ENCODE measurements at places on chromosomes 3 and 15.

DNA sequence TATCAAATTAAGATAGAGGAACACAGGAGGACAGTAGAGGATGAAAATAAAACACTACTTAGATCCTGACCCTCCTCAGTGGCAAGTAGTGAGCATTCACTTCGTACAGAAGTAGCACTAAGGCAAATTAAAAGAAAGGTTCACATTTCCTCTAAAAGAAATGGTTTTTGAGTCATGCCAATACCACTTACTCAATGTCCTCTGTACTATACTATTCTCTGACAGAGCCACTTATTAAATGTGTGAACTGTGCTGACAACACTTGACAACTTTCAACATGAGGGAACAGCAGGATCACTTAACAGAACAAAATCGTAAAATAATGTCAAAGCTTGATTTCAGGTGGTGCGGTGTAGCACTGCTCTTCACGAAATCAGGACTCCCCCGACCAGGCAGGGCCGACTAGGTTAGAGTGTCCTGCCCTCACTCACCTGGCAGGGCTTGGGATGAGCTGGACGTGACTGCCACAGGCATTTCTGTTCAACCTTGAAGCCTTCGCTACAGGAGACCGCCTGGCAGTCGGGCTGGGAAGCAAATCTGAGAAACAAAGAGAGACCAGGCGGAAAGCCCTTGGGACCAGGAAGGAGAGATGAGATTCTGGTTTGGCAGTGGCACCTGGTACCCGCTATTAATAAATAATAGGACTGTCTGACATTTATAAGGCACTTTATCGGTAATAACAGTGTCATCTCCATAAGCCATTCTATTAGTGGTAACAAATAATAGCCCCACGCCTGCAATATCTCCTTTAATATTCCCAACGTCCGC lies 611 bp upstream of the SLC27A2 start:
- no peak for DNase-seq

DNA sequence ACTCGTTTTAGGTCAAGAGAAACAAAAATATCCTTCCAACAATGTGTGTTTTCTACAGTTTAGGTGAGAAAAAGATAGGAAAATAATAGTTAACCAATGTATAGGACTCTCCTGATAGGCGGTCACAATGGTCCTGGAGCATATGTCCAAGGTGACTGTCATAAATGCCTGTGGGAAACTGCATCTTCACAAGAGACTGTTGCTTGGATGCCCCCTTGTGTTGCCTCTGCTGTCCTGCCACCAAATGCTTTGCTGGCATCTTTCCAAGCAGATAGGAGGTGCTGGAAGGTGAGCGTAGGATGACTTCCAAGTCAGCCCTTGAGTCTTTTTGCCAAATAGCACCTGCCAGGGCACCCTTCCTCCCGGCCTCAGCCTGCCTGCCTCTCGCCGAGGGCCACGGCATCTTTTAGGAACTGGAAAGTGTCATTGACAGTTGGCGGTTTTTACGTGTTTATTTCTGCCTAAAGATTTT lies 24.1 kb upstream of the SACM1L start:
- no peak for DNase-seq

GRCh38 chr15:90063770-90064247 lies 38.5 kb downstream of the IDH2 start:
- no peak for DNase-seq

DNA sequence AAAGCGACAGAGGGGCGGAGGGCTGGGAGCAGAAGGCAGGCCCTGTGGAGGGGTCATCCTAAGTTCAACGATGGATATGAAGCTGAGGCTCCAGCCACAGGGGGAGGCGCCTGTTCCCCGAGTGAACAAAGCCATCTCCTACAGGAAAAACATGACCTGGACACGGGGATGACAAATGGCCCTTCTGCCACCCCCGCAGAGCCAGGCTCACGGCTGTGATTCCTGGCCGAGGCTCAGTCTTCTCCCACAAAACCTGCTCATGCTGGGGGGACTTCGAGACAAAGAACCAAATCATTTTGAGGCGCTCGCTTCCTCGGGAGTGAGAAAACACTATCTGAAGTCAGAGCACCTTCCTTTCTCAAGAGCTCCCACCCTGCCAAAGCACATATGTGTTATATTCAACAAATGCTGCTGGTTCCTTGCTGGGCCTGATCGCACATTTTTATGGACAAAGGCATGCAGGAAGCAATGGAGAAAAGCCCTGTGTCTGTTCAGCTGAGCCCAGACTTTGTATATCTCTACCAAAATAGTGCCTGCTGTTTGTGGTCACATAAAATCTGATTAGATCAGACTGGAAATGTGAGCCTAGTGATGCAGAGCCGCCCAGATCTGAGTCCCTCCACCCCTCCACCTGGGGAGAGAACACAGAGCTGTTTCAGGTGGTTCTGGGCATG lies 5.6 kb downstream of the RBP1 start:
- no peak for DNase-seq

GRCh38 chr15:43329217-43329959 lies 985 bp downstream of the LCMT2 start:
- peak; percentile 8 for DNase-seq

DNA sequence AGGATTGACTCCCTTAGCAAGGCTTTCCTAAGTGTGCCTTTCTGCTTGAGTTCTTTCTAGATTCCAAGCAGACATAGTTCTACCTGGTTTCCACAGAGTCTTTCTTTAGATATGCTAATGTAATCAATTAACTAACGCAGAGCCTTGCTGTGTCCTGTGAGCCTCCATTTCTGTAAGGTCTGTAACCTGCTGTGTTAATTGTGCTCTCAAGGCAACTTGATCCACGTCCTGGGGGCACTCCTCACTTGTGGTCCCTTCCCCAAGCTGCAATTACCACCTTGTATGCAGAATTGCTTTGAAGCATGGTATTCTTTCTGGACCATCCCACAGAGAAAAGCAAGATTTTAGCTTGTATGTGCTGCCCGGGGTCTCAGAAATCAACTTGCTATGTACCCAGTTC lies 29.5 kb upstream of the THSD4 start:
- DNase-seq: no peak

DNA sequence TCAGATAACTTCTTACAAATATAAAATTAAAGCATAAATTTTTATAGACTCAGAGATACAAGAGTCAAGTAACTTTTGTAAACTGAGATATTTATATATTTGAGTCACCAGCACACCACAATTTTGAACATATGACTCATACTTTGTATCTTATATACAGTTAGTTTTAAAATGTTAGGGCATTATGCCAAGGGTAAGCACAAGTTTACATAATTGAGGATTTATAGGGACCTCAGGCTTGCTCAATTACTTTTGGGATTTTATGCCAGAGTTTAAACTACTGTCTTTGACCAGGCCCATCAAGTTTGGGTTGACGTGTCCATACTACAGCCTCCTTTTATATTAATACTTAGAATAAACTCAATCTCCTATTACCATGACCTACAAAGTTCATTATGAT lies 7.4 kb upstream of the FGF7 start:
- no peak for DNase-seq

DNA sequence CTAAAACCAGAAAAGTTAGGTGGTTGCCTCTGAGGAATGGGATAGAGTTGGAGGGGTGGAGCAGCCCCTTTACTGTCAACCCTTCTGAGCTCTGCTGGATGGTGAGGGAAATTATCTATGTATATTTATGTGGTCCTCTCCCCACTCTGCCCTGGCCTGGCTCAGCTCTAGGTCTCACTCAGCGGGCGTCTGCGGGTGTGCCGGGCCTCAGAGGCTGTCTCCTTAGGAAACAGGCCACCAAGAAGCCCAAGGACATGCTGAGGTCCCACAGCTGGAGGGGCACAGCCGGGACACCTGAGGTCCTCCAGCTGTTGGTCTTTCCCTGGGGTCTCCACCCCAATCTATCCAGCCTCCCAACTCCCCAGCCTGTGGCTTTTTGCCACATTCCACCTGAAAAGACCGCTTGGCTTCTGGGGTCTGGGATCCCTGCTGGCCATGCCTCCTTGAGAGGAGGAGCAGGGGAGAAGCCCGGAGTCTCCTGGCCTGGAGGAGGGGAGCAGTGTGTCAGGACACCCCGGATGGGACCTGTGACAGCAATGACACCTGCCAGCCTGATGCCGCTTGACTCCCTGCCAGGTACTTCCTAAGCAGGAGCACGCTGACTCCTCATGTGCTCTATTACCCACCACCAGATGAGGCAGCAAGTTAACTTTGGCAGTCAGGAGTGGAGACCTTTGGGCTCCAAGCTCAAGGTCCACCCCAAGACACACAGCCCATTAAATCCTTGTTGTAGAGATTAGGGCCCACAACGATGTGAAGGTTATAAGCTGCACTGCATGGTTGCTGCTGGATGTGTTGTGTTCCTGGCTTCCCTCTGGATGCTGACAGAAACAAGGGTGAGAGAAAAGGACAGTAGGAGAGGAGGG lies at the start of gene SLC28A1:
Gene SLC28A1 (plus strand): TSS at position 747 of the 866 bp plus-strand sequence. CDS start 3,099 bp downstream, outside the sequence.
- no peak for DNase-seq

GRCh38 chr15:33132233-33132580 lies 62.3 kb downstream of the FMN1 start:
- DNase-seq: no peak

DNA sequence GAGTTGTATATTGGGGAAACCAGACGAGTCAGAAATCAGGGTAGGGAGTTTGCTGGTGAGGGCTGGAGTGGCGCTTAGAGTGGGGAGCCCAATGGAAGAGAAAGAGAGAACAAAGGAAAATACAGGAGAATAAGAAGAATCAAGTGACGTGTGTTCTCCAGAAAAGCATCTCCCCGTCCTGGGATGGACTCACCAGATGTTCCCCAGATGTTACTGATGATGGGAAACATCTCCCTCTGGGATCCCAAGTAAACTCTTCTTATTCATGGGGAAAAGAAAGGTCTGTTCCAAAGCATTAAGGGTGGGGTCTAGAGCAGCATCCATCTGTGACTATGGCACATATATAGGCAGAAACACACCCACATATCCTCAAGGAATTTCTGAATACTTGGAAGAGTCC lies 3.0 kb upstream of the CSRNP1 start:
- DNase-seq: no peak

DNA sequence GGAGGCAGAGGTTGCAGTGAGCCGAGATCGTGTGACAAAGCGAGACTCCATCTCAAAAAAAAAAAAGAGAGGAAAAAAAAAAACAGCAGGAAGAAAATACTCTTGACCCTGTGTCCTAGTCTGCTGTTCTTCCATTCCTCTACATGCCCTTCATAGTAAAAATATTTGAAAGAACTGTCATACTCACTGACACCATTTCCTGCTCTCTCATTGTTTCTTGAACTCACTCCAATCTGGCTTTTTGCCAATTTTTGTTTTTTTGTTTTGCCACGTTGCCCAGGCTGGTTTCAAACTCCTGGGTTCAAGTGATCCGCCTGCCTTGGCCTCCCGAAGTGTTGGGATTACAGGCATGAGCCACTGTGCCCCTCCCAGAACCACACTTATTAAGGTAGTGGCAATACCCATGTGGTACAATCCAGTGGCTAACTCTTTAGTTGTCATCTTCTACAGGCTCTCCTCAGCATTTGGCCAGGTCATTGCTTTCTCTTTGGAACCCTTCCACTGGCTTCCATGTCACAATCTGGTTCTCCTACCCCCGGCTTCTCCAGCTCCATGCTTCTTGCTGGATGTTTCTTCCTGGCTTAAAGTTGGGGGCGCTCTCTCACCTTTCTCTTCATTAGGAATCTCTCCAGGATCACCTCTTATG lies 238.2 kb upstream of the C2CD4B start:
- no peak for DNase-seq

GRCh38 chr15:68733666-68734065 lies 87.0 kb downstream of the ANP32A start:
- DNase-seq: peak; percentile 30

DNA sequence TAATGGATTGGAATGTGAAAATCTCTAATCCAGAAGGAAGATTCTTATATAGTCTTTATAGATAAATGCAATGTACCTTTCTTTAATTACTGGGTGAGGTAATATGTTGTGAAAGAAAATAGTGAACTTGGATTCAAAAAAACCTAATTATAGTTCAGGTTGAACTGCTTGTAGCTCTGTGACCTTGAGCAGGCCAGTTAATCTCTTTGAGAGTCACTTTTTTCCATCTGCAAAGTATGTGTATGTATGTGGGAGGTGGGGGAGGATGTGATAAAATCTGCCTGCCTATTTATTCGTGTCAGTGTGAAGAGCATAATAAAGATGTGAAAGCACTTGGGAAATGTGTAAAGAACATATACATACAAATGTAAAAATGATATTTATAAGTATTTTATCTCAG lies 34.4 kb downstream of the GLCE start:
- DNase-seq: no peak

GRCh38 chr15:95328559-95328958 lies 1001.9 kb upstream of the NR2F2 start:
- DNase-seq: no peak

- no peak for DNase-seq
Observed at GRCh38 chr3:56253941-56254665, 214.2 kb downstream of the ERC2 start.

GRCh38 chr3:37594873-37595783 lies 266.6 kb upstream of the CTDSPL start:
- DNase-seq: no peak

DNA sequence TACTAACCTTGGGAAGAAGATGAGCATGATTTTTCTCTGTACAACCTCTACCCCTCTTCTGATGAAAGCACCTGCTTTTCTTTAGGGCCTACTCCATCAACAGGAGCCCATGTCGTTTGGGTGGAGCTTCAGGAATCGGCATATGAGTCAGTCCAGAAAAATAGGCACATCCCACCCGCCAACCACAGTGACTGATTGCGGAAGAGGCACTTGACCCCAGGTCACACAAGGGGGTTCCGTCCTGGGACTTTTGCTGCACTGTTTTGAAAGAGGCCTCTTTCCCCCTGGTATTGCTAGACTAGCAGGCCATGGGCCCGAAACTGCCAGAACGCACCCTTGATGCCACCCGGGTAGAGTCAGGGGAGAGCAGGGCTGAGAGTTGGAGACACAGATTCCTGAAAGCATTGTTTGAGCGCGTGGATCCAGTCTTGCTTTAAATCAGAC lies 19.3 kb upstream of the NRROS start:
- DNase-seq: no peak

DNA sequence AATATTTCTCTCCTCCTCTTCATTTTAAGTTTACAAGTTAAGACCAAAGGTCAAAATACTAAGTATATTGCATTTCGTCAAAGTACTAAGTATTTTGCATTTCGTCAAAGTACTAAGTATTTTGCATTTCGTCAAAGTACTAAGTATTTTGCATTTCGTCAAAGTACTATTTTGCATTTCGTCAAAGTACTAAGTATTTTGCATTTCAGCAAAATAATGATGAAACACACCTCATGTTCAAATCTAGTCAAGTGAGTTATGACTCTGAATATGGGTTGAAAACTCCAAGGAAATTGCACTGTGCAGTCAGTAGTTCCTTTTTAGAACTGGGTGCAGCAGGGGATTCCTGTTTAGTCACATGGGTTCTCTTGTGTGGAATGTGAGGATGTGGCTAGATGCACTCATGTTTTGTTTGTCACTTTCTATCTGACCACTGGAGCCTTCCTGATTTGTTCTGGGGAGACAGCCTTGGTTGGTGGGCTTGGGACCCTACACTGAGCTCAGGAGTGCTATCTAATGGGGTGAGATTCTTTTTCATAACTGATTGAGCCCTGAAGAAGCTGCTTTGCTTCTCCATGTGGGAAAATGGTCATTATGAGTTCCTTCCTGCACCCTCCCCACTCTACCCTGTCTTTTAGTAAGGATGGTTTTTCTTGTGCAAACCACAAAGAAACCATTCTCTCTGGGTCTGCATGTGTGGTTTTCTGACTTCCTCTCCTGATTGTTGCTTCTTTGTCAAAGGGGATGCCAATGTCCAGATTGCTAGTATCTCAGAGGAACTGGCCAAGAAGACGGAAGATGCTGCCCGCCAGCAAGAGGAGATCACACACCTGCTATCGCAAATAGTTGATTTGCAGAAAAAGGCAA lies 73.4 kb downstream of the CCK start:
- no peak for DNase-seq

GRCh38 chr3:47324278-47324865 lies 41.6 kb downstream of the KLHL18 start:
- peak; percentile 73 for DNase-seq

GRCh38 chr3:107817076-107817475 lies 273.8 kb downstream of the CD47 start:
- DNase-seq: no peak

All from stromal cell of bone marrow (primary cell).